Mesangial cell (primary cell): ENCODE measurements at places on chromosomes 13 and 19. TPM values are rescaled to one million over a fixed set of nuclear protein-coding genes. Genes with fewer than 3 reads are reported as not detected.

RPL36 gene
- total RNA-seq = 1,120 and 1,187 TPM in 2 replicates

FLT1 gene
- 1.3 and 3.9 TPM in 2 replicates for total RNA-seq

ZNF98 gene
- 1.0 and 1.3 TPM in 2 replicates for total RNA-seq

IFNL3 gene
- total RNA-seq = not detected in 2 replicates

PRRG2 gene
- total RNA-seq = 0.16 and 1.1 TPM in 2 replicates

CEACAM1 gene
- total RNA-seq = 0.13 TPM in 1 of 2 replicates, not detected in the other

TBXA2R gene
- 2.8 and 2.9 TPM in 2 replicates for total RNA-seq

MUC16 gene
- under 0.01 TPM in 1 of 2 replicates, not detected in the other for total RNA-seq

KIR3DL2 gene
- not detected in 2 replicates for total RNA-seq

IRGC gene
- total RNA-seq = not detected in 2 replicates

HPN gene
- total RNA-seq = 5.7 TPM in 1 of 2 replicates, not detected in the other

FFAR1 gene
- not detected in 2 replicates for total RNA-seq

FLT3 gene
- 0.16 and 0.38 TPM in 2 replicates for total RNA-seq

DZIP1 gene
- total RNA-seq = 22.7 and 33.5 TPM in 2 replicates
